Adipose tissue (tissue), 3 donors: ENCODE measurements at places on chromosomes 13 and 19. TPM values are rescaled to one million over a fixed set of nuclear protein-coding genes. Genes with fewer than 3 reads are reported as not detected.

The FUT3 gene
- polyA plus RNA-seq = 0.83 TPM

The JOSD2 gene
- 34.9 TPM for polyA plus RNA-seq

The TSC22D1 gene
- polyA plus RNA-seq = 61.6 TPM

The PSG7 gene
- not detected for polyA plus RNA-seq

The MCOLN1 gene
- 38.2 TPM for polyA plus RNA-seq
